ENCODE measurements at places on chromosomes 7 and 10.

- DNase-seq: no peak
Measured at GRCh38 chr7:120717166-120717565, 140.8 kb downstream of the TSPAN12 start.

GRCh38 chr7:38160003-38160571, 18.0 kb upstream of the STARD3NL start:
- no peak for DNase-seq

DNA sequence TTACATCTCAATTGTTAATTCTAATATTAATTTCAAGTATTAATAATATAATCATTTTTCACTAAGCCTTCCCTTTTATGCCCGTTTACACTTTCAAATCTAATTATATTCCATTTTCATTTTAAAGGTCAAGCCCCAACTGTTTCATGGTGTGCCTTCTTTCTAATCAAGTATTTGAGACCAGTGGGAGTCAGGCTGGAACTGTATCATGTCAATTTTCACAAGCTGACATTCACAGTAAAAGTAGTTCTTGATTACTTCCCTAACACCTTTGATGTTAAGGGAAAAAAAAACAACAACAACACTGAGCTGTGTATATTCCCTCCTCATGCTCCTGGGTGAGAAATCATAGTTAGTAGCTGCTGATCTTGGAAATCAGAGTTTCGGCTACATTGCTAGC, 38.1 kb downstream of the SFTPD start:
- DNase-seq: no peak

DNA sequence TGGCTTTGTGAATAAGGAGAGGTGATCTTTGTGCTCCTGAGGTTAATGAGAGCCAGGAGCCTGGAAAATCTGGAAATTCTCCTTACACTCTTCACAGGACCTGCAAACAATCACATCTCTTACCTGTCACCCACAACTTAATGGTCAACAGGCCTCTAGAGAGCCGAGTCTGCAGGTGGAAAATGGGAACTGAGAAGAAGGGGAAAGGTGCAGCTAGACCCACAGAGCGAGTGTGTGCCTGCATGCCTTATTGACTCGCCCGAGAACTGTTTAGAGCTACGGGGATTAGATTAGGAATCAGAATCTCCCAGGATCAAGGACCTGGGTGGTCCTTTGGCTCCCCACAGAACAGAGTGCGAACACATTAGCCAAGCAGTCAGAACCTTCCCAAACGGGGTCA, 329.6 kb downstream of the PTEN start:
- no peak for DNase-seq

DNA sequence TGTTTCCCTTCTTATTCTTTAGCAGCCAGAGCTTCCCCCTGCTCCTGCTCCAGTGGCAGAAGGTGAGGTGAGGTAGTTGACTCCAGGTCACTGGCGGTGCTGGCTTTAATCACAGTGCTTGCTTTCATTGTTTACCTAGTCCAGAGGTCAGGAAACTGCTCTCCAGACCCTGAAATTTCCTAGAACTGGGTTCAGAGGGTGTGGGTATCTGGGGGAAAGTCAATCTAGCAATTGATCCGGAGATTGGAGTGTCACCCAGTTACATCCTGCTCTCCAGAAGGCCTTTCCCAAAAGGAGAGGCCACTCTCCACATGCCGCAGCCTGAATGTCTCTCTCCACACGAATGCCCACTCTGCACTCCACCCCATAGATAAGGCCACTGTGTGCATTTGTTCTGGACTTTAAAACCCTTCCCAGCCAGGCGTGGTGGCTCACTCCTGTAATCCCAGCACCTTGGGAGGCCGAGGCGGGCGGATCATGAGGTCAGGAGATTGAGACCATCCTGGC, 2.1 kb upstream of the MBL2 start:
- no peak for DNase-seq

DNA sequence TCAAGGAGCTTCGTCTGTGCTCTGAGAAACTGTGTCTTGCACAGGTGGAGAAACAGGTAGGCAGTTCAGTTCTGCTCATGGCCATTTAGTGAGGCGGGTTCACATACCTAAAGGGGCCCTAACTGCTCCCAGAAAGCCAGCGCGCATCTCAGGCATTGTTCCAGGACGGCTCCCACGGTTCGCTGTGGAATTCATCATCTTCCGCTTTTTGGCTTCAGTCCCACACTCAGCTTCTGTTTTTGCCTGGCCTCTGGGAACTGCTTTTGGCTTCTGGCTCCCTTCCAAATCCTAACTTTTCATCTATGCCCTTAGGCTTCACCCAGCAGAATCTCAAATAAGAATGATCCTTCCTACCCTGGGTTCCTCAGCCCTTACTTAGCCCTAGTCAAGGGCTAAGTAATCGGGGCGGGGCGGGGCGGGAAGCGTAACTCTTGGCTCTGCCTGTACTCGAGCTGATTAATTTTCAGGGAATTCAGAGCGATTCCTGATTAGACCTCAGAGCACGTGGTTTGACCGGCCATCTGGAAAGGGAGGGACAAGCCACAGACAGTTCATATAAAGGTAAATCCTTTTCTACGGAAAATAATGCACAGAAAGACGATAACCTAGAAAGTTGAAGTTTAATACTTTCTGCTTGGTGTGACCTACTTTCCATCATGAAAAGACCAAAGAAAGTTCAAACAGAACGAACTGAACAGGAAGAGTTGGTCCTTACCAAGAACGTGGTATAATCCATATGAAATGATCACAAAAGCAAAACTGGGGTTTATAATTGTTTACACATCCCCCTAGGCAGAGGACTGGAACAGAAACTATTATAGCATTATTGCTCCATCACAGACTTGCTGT, 105.7 kb downstream of the ST8SIA6 start:
- no peak for DNase-seq

DNA sequence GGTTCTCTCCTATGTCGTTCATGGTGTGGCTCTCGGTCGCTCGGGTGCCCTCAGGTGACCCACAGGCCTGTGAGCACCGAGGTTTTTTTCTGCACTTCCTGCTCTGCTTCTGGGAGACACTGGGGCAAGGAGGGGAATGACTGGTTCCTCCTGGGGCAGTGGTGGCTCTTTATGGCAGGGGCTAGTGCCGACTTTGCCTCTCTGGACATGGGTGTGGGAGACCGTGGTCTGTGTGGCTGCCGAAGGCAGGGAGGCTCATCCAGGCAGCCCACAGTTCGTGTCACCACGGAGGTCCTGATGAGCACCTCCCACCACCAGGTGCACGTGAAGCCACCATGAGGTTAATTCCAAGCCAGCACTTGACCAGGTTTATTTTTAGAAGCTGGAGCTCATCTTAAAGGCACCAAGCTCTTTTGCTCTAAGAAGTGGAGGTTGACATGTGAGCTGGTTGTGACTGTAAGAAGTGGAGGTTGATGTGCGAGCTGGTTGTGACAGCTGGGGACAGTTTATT, 24.7 kb upstream of the DPYSL4 start:
- peak; percentile 59 for DNase-seq

- DNase-seq: no peak
Measured at GRCh38 chr7:105238198-105238765, 150.4 kb downstream of the SRPK2 start.

DNA sequence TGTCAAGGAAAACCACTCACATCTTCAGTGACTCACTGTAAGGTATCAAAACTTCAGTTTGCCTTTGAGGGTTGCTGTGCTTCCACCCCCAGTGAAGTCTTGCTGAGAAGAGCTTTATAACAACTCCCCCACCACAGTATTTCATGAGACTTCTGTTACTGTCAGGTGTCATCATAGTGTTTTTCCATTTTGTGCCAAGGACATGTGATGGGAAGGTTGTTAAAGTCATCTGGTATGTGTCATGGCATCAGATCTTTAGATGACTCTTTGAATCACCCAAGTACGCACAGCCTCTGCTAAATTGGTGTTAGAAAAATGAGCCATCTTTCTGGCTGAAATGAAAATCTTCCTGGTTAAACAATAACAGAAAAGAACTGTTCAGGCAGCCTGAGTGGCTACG, 115.0 kb upstream of the CCDC6 start:
- DNase-seq: no peak

DNA sequence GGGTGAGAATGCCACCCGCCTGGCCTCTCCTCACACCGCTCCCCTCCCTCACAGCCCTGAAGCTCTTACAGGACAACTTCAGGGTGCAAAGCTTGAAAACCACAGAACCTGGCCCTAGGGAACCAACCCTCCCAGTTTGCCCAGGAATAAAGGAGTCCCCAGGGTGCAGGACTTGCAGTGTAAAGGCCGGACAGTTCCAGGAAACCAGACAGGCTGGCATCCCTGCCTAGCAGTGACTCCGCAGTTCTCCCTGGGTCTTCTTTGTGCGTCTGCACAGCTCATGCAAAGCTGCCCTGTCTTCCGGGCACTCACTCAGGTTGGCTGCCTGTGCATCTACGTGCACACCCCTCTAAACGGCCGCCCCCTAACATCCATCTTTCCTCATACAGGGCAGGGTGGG, 36.1 kb downstream of the HSPA12A start:
- no peak for DNase-seq

DNA sequence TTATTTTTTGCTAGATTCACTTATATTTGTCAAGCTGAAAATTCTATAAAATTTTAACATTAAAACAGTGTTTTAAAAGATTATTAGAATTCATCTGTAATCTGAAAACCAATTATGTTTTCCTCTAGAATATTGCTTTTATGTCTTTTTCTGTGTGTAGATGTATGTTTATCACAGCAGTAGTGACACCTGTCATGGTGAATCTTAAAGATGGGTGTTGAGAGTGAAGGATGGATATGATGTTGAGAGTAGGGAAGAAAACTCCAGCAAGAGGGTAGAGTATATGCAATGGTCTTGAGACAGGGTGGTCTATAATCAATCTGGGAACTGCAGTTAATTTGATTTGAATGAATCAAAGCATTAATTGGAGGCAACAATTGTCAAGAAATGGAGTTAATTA, 336.9 kb upstream of the CDC14C start:
- no peak for DNase-seq

DNA sequence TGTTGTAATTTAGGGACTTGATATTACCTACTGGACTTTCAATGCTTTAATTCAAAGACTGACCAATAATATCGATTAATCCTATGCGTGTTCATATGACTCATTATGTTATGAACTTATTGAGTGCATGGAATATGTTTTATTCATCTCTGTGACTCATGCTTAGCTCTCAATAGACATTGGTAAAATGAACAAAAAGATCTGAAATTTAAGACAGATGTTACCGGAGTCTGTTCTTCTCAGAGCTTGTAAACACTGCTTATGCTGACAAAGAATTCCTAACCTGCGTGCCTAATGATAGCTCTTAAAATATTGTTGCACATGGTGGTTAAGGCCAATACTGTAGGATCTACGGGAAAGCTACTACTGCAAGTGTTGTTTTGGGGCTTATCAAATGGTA, 131.5 kb upstream of the ACBD5 start:
- no peak for DNase-seq

- DNase-seq: no peak
Measured at GRCh38 chr7:70313271-70313670, 715.0 kb downstream of the AUTS2 start.

- DNase-seq: no peak
Measured at GRCh38 chr10:132282667-132283603, 24.8 kb downstream of the STK32C start.

DNA sequence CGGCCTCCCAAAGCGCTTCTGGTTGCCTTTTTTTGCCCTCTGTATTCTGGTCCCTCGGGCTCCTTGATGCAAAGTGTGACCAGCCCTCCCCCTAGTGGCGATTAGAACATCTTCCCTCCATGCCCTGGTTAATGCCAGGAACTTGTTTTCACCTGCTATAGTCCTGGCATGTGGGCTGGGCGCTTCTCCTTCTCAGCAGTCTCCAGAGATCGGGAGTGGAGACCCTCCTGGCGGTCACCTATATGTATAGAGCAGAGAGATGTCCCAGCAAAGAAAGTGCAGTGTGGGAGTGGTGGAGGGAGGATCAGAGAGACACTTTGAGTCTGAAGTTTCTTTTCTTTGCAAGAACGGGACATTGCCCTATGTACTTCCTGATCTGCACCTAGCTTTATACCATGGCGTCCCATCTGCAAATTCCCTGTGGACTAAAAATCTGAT, 264.1 kb downstream of the OTUD1 start:
- peak; percentile 40 for DNase-seq

GRCh38 chr7:143369678-143370651, 7.5 kb upstream of the FAM131B start:
- no peak for DNase-seq

GRCh38 chr10:123301077-123301857, 147.1 kb downstream of the BUB3 start:
- DNase-seq: no peak

GRCh38 chr7:127913686-127914085, 117.6 kb downstream of the LRRC4 start:
- DNase-seq: no peak

DNA sequence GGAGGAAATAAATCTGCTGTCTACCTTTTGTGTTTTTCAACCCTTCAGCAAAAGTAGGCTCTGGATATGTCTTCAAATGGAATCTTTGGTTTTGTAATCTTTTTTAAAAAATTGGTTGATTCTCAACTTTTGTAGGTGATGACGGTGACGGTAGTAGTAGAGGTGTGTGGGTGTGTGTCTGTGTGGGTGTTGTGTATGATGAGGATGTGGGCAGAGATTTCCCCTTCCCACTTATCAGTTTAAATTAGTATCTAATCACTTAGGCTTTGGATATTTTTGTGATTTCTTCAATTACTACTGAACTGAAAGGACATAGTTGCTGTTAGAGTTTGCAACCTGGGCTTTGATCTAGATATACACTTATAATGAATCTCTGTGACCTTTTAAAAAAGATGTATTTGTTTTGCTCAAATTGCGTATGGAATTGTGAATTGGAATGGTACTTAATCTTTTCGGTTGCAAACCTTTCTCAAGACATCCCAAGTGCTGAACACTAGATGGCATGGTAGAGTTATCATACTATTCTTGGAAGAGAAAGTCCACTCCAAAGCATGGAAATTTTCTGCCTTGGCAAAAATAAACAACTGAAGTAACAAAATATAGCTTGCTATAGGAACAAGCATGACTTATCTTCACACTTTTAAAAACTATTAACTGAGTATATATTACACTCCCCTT, 51.9 kb upstream of the A1CF start:
- DNase-seq: no peak

GRCh38 chr7:158420591-158421340, 166.9 kb downstream of the PTPRN2 start:
- DNase-seq: no peak

- no peak for DNase-seq
Measured at GRCh38 chr10:29257106-29257783, 31.6 kb upstream of the LYZL1 start.

DNA sequence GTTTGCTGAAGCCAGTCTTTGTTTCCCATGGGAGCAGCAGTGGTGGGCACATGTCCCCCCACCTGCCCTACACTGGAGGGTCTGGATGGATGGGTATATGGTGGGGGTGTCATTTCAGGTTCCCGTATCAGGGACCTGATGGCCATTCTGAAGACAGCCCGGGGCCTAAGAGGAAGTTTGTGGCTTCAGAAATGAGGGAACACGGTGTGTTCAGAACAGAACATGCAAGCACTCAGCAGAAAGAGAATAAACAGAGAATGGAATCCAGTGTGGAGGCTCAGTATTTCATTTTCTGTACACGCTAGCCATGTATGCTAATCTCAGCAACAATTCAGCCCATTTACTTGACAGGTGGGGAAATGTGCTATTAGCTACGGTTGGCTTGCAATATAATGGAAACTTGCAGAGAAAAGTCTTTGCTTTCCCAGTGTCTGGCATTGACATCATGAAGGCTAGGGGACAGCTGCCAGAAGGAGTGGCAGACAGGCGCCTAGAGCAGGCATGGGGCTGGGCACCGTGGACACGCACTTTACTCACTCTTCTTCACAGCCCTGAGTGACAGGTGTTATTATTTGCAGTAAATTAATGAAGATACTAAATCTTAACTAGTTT, 98.6 kb downstream of the ELMO1 start:
- no peak for DNase-seq

GRCh38 chr7:156222151-156222550, 409.9 kb upstream of the SHH start:
- no peak for DNase-seq

Measured in CD4-positive, alpha-beta T cell treated with Interleukin-10 for 1 hour (primary cell).